ENCODE measurements at places on chromosomes 16 and 17.

DNA sequence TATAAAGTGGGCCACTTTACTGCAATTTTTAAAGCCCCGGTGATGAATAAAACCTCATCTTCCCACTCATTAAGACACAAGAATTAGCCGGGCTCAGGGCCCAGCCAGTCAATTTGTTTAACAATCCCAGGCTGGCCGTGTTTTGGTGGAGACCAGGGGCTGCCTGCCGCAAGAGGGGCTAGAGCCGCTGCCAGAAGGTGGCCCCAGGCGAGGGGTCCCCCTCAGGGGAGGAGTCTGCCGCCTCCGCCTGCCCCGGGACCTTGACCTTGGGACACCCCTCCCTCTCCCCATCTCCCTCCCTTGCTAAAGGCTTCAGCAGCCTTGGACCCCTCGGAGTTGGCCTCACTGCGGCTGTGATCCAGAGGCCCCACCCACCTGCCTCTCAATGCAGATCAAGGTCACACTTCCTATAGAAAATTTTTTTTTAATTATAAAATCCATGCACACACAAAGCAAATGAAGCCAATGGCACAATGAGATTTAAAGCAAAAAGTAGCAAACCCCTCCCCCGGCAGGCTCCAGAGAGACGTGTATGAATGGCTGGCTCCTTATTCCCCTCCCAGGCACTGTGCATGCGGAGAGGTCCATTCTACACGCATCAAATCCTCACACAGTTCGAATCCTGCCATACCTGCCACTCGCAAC, 23.0 kb upstream of the SLC38A10 start:
- no peak for DNase-seq

GRCh38 chr17:39404542-39405378, 3.3 kb upstream of the FBXL20 start:
- DNase-seq, result no peak

GRCh38 chr17:72598695-72599094, 477.9 kb downstream of the SOX9 start:
- DNase-seq, result no peak

DNA sequence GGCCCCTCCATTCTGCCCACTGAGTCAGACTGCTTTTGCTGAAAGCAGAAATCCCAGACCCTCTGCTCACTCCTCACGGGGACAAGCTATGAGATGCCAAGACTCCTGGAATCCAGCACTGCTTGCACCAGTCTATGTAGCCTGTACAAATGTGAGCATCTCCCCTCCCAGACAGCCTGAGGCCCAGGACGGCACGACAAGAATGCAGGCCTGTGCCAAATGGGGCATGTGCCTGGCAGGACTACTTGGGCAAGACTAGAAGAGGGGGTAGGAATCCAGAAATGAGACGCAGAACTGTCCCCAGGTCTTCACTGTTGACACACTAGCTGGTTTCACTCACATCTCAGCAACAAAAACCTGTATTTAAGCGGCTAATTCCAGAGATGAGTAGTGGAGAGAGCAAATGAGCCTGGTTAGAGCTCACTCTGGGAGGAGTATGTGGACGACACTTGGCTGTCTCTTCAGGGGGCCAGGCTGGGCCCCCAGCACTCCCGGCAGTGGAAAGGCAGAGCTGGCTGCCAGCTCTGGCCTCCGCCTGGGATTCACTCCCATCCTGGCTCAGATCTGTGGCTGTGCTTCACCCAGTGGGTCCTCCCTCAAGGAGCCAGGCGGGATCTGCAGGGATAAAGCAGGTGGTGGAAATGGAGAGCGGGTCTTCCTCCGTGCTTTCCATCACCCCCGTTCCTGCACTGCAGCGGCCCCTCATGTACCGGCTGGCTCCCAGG, 2.9 kb upstream of the MYO1C start:
- DNase-seq, result no peak

- no peak for DNase-seq
These were observed 101.6 kb upstream of the KIF2B start for GRCh38 chr17:53721101-53721500.

GRCh38 chr16:57950382-57950781, 20.5 kb downstream of the CNGB1 start:
- DNase-seq, result no peak

DNA sequence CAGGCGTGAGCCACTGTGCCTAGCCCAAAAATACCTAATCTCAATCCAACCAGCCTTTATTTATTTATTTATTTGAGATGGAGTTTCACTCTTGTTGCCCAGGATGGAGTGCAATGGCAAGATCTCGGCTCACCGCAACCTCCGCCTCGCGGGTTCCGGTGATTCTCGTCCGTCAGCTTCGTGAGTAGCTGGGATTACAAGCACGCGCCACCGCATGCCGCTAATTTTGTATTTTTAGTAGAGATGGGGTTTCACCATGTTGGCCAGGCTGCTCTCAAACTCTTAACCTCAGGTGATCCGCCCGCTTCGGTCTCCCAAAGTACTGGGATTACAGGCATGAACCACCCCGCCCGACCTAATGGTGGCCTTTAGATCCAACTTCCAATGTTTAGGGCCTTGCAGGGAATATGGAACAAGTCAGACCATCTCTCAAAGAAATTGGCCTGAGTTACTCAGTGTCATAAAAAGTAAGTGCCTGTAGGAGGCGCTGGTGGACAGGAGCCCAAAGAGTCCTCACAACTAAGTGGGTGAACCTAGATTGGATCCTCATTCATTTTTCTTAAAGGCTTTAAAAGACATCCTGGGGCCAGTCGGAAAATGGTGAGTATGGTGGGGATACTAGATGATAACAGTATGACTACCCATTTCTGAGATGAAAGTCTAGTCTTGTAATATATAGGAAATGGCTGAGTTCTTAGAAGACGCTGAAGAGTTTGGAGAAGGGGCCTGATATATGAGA, 4.6 kb downstream of the ZSCAN10 start:
- no peak for DNase-seq

GRCh38 chr16:82753821-82754220, 127.1 kb downstream of the CDH13 start:
- no peak for DNase-seq

DNA sequence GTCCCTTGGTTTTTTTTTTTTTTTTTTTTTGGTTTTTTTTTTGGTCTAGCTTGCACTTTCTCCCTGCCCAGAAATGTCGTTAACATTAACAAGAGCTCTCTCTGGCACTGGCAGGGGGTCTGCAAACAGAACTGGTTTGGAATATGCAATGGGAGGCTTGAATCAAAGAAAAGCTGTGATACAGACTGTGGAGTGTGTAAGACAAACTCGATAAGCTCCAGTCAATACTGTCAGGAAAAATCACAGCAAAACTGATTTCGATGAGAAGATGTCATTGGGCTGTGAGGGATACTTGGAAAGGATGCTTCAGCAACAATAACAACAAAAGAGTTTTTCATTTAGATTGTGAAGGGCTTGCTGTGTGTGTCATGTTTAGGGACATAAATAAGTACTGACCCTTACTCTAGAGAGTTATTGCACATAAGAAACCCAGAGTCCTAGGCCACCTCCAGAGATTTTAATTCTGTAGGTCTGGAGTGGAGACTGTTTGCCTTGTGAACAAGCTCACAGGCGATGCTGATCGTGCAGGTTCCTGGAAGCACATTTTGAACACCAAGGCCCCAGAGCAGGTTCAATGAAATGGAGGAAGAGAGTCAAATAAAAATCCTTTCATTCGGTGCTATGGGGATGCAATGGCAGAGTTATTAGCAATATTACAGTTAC, 470.7 kb upstream of the RBFOX1 start:
- DNase-seq, result no peak

- DNase-seq, result no peak
These were observed 35.0 kb downstream of the DHRS7B start for GRCh38 chr17:21161498-21162393.

DNA sequence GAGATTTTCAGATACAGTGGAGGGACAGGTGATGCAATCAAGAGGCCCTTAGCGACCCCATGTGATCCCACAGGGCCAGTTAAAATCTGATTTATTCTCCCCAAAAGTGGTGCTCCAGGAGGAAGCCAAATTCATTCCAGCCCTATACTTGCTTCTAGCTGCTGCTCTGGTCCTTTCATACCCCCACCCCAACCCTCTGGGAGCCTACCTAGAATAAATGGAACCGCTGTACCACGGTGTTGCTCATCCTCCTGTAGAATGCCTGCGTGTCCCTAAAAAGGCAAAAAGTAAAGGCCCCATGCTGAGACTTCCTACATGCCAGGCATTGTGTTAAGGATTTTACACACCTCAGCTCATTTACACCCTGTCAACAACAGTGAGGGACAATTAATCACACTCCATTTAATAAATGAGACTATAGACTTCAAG, 2.0 kb upstream of the RASL10B start:
- DNase-seq, result no peak

GRCh38 chr16:23952128-23952970, 116.6 kb downstream of the PRKCB start:
- peak; percentile 20 for DNase-seq

DNA sequence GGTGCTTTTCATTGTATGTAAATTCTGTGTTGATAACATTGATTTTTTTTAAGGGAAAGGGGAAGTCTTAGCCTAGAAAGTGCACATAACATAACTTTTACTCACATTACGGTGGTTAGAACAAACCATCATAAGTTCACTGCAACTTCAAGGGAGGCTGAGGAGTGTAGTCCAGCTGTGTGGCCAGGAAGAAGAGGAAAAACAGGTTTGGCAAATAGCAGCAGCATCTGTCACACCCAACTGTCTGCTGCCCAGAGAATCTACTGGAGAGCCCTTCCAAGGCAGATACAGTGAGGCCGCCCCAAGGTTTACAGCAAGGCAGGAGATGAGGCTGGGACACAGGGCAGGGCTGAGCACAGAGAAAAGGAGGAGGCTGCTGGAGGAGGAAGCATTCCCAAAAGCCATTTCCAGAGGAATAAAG, 60.6 kb downstream of the AIPL1 start:
- no peak for DNase-seq

DNA sequence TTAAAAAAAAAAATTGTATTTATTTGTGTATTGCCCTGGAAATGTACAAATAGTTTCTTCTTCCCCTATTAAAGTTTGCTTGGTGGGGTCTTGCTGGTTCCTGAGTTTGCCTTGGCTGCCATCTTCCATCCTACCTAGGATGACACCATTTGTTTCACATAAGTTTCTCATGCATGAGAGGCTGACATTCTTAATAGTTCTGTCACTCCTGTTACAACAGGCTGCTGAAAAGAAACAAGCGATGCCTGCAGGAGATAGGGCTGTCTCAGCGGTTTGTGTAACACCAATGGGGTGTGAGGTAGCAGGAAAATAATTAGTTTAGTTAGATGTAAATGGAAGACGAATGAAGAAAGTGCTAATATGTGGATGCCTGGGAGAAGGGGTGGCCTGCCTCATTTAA, 1000.9 kb upstream of the RBFOX1 start:
- no peak for DNase-seq

- DNase-seq, result no peak
These were observed 895 bp downstream of the UTS2R start for GRCh38 chr17:82372249-82373071.

DNA sequence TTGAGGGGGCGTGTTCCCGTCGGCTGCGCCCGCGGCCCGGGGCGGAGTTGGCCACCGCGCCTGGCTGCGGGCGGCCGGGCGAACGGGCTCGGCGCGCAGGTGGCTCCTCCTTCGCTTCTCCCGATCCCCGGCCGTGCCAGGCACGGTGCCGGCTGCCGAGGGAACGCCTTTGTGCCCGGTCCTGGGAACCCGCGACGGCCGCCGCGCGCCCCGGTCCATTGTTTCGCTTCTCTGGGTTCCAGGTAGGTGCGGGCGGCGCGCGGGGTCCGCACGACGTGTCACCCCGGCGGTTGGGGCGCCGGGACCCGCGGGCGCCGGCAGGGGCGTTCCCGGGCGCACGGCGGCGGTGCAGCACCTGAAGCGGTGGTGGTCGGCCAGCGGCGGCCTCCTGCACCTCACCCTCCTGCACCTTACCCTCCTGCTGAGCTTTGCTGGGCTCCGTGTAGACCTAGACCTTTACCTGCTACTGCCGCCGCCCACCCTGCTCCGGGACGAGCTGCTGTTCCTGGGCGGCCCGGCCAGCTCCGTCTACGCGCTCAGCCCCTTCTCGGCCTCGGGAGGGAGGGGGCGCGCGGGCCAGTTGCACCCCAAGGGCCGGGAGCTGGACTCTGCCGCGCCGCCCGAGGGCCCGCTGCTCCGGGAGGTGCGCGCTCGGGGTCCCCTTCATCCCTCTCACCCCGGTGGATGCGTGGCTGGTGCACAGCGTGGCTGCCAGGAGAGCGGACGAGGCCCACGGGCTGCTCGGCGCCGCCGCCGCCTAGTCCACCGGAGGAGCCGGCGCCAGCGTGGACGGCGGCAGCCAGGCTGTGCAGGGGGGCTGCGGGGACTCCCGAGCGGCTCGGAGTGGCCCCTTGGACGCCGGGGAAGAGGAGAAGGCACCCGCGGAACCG, 99.9 kb downstream of the EFCAB13 start:
- no peak for DNase-seq

DNA sequence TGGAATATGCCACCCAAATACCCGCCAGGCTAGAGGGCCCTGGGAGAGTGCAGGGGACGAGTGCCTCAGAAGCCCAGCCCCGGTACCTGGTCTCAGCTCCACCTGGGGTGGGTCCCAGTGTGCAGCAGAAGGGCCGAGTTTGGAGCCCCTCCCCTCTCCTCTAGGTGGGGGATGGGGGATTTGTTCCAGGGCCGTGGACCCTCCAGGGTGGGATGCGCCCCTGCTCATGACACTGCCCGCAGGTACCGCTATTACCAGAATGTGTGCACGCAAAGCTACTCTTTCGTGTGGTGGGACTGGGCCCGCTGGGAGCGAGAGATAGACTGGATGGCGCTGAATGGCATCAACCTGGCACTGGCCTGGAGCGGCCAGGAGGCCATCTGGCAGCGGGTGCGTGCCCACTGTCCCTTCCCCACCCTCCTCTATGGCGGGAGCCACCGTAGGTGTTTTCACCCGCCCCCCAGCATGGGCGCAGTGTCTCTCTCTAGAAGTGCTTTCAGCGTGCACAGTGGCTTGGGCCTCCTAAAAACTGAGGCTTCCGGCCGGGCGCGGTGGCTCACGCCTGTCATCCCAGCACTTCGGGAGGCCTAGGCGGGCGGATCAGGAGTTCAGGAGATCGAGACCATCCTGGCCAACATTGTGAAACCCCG, 1.2 kb downstream of the NAGLU start:
- no peak for DNase-seq

DNA sequence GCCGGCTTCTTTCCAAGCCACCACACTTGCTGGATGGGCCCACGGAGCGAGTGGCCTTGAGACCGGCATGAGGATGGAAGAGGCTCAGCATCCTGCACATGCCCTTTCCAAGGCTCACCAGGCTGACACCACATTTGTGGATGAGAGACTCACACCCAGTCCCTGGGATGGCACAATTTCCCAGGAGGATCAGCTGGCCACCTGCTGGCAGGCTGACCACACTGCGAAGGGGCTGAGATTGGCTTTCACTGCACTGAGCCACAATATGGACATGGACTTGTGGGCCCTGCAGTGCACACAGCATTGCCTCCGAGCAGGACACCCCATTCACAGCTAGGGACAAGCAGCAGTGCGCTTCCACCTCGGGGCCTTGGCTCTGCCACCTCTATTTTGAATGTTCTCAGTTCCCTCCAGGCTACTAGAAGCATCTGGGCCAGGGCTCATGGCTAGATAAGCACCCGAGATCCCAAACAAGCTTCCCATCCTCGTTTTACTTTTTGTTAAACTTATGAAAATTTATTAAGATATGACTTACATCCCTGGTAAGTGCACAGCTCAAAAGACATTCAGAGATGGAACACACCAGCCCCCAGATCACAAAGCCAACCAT, 25.3 kb upstream of the KSR1 start:
- DNase-seq, result no peak

GRCh38 chr16:89177501-89177900, 6.0 kb downstream of the CDH15 start:
- no peak for DNase-seq

- DNase-seq, result no peak
These were observed 73.7 kb downstream of the ZFHX3 start for GRCh38 chr16:72974142-72974769.

- DNase-seq, result no peak
These were observed 12.7 kb upstream of the FAM20A start for GRCh38 chr17:68613739-68614298.

Measured in activated CD8-positive, alpha-beta memory T cell treated with anti-CD3 and anti-CD28 coated beads for 1 hour (primary cell).